ENCODE measurements at places on chromosomes 5 and 9. TPM values are rescaled to one million over a fixed set of nuclear protein-coding genes. Genes with fewer than 3 reads are reported as not detected.
A peak's percentile ranks its signal among the peaks of the same experiment; 100 is the strongest.

LCN12 gene
- total RNA-seq = 4.7 TPM

FOXI1 gene
- total RNA-seq = not detected

AQP3 gene
- total RNA-seq = 3.0 TPM

DNA sequence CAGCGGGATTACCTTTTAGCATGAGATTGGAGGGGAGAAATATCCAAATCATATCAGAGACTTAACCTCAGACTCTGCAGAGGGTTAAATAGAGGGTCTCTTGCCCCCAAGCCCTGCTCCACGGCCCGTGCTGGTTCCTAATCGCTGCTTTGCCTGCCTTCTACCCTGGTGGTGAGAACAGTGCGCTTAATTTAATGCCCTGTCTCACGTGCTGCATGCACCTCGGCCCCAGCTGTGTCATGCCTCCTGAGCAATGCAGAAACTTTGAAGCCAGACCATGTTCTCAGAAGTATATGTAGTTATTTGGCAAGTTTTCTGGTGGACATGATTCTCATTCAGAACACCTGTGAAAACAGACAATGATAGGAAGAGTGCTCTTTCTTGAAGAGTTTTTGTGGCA lies 1.4 kb downstream of the OTULIN start:
- H3K4me1 ChIP-seq = peaks cover 26% of the 10 kb centered on the region
- H3K4me3 ChIP-seq = peak overlapping the region; percentile 85
- peaks cover 42% of the 10 kb centered on the region for H3K27me3 ChIP-seq
- no peak overlapping the region for H3K27ac ChIP-seq
- no peaks in the 10 kb centered on the region for H3K36me3 ChIP-seq

- DNase-seq = no peak
- no peak overlapping the region for H3K27ac ChIP-seq
- H3K4me3 ChIP-seq = no peak overlapping the region
- H3K27me3 ChIP-seq = no peaks in the 10 kb centered on the region
Measured at GRCh38 chr5:86546582-86546981, 71.2 kb upstream of the COX7C start.

DNA sequence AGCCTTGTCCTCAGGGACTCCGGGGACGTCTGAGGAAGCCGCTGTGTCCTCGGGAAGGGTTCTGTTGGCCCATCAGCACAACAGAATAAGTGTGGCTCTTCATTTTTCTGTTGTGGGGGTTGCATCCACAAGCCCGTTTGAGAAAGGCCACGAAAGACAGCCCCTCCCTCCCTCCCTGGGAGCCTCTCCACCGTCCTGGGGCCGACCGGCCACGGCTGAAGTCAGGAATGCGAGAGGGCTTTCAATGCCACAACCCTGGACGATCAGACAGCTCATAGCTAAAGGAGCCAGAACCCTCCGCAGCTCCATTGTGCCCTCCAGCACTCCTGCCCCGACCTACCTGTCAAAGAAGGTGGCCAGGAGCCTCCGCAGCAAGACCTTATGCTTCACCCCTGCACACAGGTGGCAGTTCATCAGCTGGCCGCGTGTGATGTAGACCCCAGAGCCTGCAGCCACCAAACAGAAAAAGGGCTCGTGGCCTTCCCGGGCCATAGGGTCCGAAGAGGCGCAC lies 52.4 kb upstream of the UBAC1 start:
- H3K4me1 ChIP-seq = peaks cover 24% of the 10 kb centered on the region
- no peak overlapping the region for H3K27ac ChIP-seq
- peak; percentile 11 for DNase-seq
- H3K4me3 ChIP-seq = no peak overlapping the region
- H3K27me3 ChIP-seq = no peaks in the 10 kb centered on the region

DNA sequence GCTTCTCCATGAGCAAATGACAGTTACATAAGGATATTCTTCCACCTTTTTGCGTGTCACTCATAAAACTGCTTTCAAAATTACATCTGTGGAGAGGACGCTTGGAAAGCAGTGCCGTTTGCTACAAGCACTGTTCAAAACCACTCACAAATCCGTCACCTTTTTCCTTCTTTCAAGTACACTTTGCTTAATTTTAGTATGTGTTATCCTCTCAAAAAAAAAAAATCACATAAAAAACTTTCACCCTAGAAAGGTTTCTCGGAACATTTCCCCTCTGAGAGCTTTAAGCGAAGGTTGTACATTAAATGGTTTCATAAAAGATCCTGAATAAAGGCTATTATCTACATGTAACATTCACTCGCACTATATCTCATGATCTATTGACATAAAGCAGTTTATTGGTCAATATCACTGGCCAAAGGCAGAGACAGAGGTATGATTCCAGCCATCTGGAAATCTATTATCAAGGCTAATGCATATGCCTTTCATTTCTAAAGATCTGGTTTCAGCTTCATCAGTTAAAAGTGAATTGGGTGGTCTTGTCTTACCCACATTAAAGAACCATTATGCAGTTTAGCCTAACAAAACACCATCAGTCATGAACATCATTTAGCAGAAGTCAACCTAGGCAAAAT lies 163.6 kb downstream of the ENC1 start:
- no peak overlapping the region for H3K4me3 ChIP-seq
- H3K27ac ChIP-seq = no peak overlapping the region
- no peaks in the 10 kb centered on the region for H3K27me3 ChIP-seq

DNA sequence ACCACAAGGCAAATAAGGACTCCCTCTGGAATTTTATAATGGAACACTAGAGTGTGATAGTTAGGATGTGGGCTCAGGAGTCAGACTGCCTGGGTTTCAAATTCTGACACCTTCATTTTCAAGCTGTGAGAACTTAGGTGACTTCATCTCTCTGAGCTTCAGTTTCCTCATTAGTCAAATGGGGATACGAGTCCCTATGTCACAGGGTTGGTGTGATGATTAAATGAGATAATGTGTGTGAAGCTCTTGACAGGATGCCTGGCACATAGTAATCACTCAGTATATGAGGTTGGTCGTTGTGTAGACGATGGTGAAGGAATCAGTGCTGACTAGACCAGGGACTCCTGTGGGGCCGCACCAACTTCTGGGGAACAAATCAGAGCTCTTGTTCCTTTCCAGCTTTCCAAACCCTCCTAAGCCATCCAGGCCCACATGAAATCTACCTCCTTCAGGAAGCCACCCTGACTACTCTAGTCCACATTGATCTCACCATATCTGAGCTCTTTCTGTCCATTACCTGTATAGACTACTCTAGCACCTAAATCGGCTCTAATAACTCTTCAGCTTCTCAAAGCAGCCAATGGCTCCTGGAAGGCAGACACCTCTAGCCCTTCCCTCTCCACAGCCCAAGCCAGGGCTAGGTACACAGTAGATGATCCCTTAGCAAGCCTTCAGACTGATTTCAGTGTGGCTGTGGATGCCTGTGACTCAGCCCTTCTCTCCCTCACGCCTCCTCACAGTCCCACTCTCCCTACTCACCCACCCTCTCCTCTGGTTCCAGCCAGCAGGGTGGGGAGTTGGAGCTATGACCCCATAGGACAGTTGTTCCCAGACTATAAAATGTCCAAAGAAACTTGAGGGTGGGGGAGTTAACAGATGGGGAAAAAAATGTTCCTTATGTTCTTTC lies 2.5 kb upstream of the TCF7 start:
- H3K4me1 ChIP-seq = peaks cover 11% of the 10 kb centered on the region
- no peak overlapping the region for H3K27ac ChIP-seq
- peaks cover 40% of the 10 kb centered on the region for H3K27me3 ChIP-seq
- no peaks in the 10 kb centered on the region for H3K36me3 ChIP-seq
- DNase-seq = no peak

DNA sequence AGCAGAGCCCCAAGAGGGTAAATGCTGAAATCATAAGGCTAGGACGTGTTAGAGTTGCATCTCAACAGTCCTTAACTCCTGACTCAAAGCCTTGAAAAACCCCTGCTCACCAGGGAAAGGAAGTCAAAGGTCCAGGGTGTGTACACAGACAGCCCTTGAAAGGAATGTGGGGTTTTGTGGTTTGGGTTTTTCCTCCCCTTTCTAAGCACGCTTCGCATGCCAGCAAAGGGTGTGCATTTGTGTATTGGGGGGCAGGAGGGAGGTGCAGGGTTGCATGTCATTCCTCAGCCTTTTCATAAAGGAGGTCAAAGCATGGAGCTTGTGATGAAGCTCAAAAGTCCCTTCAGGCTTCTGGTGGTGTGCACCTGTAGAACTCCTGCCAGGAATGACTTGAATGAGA lies 17.3 kb upstream of the XPA start:
- no peak for DNase-seq
- no peak overlapping the region for H3K4me3 ChIP-seq
- H3K36me3 ChIP-seq = no peaks in the 10 kb centered on the region
- no peak overlapping the region for H3K27ac ChIP-seq
- peaks cover 20% of the 10 kb centered on the region for H3K27me3 ChIP-seq

GRCh38 chr9:93254806-93255493 lies 71.0 kb downstream of the WNK2 start:
- no peak overlapping the region for H3K4me3 ChIP-seq
- H3K27me3 ChIP-seq = no peaks in the 10 kb centered on the region
- H3K27ac ChIP-seq = peak overlapping the region; percentile 17
- H3K36me3 ChIP-seq = peaks cover 12% of the 10 kb centered on the region
- H3K4me1 ChIP-seq = no peaks in the 10 kb centered on the region

GRCh38 chr9:135663451-135663770 lies 302 bp downstream of the LCN9 start:
- no peak overlapping the region for H3K27ac ChIP-seq
- H3K4me3 ChIP-seq = no peak overlapping the region
- no peak for DNase-seq
- H3K27me3 ChIP-seq = no peaks in the 10 kb centered on the region
- H3K4me1 ChIP-seq = peaks cover 6% of the 10 kb centered on the region

DNA sequence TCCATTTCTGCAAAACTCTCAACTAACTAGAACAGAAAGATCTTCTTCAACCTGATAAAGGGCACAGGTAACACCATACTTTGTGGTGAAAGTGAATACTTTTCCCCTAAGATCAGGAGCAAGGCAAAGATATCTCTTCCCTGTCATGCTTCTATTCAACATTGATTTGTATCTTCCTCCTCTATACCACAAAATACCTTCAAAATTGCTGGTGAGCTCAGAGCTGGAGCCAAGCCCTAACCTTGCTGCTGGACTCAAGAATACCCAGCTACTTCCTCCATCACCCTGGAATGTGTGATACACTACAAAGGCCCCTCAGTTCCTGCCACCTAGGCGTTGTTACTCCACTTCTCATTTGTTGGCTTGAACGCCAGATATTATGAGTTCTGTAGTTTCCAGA lies 499.0 kb downstream of the ACTL7B start:
- H3K27ac ChIP-seq = no peak overlapping the region
- no peaks in the 10 kb centered on the region for H3K4me1 ChIP-seq
- DNase-seq = no peak
- no peaks in the 10 kb centered on the region for H3K36me3 ChIP-seq

DNA sequence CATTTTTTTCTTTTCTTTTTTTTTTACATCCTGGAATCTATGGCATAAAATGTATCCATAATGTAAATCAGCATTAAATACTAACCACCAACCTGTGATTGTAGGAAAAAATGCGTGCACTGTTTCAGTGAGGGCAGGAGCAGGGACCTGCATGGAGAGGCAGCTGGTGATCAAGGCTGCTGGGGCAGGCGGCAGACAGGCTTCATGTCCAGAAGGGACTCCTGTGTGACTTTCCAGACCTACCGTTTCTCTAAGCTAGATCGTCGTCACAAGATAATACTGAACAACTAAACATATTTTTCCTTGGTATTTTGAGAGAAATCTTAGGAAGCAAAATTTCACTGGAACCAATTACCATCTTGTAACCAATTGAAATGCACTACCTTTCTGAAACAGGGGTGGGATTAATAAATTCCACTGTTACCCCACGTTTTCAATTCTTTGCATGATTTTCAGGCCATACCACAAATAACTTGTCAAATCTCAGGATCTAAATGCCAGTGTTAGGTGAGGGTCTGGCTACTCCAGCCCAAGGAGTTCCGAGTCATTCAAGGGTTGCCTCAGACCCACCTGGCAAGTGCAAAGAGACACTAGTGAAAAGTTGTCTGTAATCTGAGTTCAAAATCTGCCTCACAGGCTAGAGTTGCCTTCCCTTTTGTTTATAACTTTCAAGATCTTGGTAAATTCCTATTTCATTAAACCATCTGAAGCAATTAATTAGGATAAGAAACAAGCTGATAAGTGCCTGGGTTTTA lies 198.2 kb downstream of the SEMA5A start:
- DNase-seq = no peak
- H3K36me3 ChIP-seq = no peaks in the 10 kb centered on the region
- H3K4me3 ChIP-seq = no peak overlapping the region
- no peak overlapping the region for H3K27ac ChIP-seq
- no peaks in the 10 kb centered on the region for H3K27me3 ChIP-seq

DNA sequence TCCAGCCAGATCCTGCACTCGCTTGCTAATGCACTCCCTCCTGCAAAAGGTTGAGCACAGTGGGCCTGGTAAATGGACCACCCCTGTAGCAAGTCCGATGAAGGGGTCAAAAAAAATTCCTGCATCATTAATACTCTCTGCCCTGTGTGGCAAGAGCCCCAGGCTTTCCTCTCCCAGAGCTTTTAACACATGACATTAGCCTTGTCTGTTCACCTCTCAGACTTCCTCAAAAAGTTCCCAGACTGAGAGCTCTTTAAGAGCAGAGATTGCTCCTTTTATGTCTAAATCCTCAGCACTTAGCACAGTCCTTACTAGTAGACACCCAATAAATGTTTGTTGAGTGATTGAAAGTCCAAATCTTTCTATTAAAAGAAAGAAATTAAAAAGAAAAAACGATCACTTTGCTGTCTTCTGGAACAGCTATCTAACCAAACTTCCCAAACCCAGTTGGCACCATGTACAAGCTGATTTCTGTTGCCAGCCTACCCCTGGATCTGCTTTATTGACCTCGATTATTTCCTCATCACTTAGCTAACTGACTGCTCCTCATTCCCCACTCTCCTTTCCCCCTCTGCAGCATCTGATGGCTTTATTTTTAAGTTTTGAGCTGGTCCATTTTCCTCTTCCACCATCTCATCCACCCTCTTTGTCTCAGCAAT lies 209.8 kb downstream of the ENC1 start:
- no peak overlapping the region for H3K27ac ChIP-seq
- DNase-seq = no peak
- H3K4me1 ChIP-seq = peaks cover 32% of the 10 kb centered on the region
- H3K27me3 ChIP-seq = no peaks in the 10 kb centered on the region

- DNase-seq = no peak
- peak overlapping the region; percentile 37 for H3K4me3 ChIP-seq
- H3K27ac ChIP-seq = peak overlapping the region; percentile 88
- H3K27me3 ChIP-seq = no peaks in the 10 kb centered on the region
Measured at GRCh38 chr5:154722097-154722496, 33.1 kb upstream of the LARP1 start.

- H3K4me3 ChIP-seq = no peak overlapping the region
- no peak overlapping the region for H3K27ac ChIP-seq
- H3K4me1 ChIP-seq = no peaks in the 10 kb centered on the region
- peaks cover 31% of the 10 kb centered on the region for H3K27me3 ChIP-seq
- H3K36me3 ChIP-seq = no peaks in the 10 kb centered on the region
Measured at GRCh38 chr5:127909066-127909465, 174.5 kb upstream of the SLC12A2 start.

DNA sequence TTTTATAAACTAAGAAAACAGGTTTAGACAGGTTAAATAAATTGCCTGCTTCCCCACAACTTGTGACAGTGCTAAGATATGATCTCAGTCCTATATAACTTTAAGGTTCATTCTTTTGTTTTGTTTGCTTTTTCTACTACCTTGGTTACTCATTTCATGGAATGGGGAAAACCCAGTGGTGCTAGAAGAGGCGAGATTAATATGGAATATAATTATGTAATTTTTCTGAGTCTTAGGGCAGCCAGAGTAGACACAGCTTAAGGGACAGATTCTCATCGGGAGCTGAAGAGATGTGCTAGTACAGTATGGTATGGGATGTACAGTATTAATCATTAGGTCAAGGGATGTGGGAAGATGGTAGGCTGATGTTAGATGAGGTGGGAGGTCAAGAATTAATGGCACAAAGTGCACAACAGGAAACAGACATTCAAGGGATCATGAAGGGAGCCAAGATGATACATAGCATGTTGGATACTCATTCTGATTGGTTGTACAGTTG lies 6.2 kb downstream of the TRIM32 start:
- no peak for DNase-seq
- peaks cover 13% of the 10 kb centered on the region for H3K4me1 ChIP-seq
- H3K36me3 ChIP-seq = peaks cover 10% of the 10 kb centered on the region
- H3K27me3 ChIP-seq = no peaks in the 10 kb centered on the region
- H3K4me3 ChIP-seq = no peak overlapping the region

All from WTC11 (cell line).